ENCODE measurements at places on chromosomes 3 and 15. TPM values are rescaled to one million over a fixed set of nuclear protein-coding genes. Genes with fewer than 3 reads are reported as not detected.

GRCh38 chr3:97359977-97360376, 404.6 kb upstream of the ARL6 start:
- no peaks in the 10 kb centered on the region for H3K36me3 ChIP-seq
- H3K4me1 ChIP-seq = no peaks in the 10 kb centered on the region
- H3K4me3 ChIP-seq = no peak overlapping the region
- DNase-seq = no peak
- H3K27ac ChIP-seq = no peak overlapping the region
- no peaks in the 10 kb centered on the region for H3K27me3 ChIP-seq

- no peak overlapping the region for H3K27ac ChIP-seq
- peaks cover 34% of the 10 kb centered on the region for H3K4me1 ChIP-seq
- no peak for DNase-seq
- no peak overlapping the region for H3K4me3 ChIP-seq
- H3K27me3 ChIP-seq = no peaks in the 10 kb centered on the region
Measured at GRCh38 chr15:62777671-62778070, 264.9 kb upstream of the TPM1 start.

SYNPR gene
- total RNA-seq = not detected

DNA sequence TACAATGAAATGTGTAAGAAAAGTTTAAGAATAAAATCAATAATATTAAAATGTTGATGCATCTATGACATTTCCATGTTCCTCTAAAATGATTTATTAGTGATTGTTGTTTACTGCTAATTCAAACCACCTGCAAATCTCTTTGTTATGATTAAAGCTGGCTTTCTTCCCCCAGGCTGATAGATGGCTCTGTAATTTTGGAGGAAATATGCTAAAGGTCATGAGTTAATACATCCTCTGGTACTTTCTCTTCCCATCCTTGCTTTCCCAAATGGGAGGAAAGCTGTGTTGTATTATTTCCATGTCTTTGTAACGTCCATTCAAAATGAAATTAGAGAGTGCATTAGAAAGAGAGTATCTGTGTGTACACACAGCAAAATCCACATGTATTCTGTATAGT, 139.5 kb upstream of the TMCO5A start:
- H3K27ac ChIP-seq = no peak overlapping the region
- DNase-seq = no peak
- no peak overlapping the region for H3K4me3 ChIP-seq
- peaks cover 1% of the 10 kb centered on the region for H3K36me3 ChIP-seq

APOD gene
- total RNA-seq = 2.1 TPM
